ENCODE measurements at places on chromosomes 5 and 9. TPM values are rescaled to one million over a fixed set of nuclear protein-coding genes. Genes with fewer than 3 reads are reported as not detected.
A peak's percentile ranks its signal among the peaks of the same experiment; 100 is the strongest.

DNA sequence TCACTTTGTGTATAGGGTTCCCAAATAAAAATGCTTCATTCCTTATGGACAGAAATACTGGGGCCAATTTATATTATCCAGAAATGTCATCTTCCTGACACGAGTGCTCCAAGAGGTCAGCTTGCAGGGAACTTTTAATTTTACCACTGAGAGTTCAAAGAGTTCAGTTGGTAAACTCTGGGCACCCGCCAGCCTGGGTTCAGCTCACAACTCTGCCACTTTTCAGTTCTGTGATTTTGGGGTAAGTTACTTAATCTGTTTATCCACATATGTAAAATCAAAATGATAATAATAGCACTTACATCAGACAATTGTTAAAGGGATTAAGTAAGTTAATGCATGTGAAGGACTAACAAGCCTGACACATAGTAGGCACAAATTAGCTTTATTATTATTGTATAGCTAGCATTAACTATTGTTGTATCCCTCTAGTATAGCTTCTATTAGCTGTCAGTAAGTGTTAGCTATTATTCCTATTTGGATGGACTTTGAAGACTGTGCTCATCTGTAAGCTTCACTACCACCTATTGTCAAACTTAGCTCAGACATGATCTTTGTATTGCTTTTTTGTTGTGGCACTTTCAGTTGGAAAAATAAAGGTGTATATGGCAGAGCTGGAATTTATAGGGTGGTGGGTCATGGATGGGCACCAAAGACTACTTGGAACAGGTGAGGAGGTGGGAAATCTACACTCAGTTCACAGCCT is 1.6 kb downstream of the MEGF10 start:
- no peak overlapping the region for H3K27ac ChIP-seq
- H3K27me3 ChIP-seq = peaks cover 50% of the 10 kb centered on the region
- H3K36me3 ChIP-seq = no peaks in the 10 kb centered on the region
- no peak overlapping the region for H3K4me3 ChIP-seq
- H3K4me1 ChIP-seq = peaks cover 13% of the 10 kb centered on the region
- no peak for DNase-seq

GRCh38 chr5:9924614-9925013 is 294.5 kb upstream of the TAS2R1 start:
- no peak overlapping the region for H3K27ac ChIP-seq
- H3K4me1 ChIP-seq = no peaks in the 10 kb centered on the region
- H3K36me3 ChIP-seq = no peaks in the 10 kb centered on the region
- no peak for DNase-seq

DNA sequence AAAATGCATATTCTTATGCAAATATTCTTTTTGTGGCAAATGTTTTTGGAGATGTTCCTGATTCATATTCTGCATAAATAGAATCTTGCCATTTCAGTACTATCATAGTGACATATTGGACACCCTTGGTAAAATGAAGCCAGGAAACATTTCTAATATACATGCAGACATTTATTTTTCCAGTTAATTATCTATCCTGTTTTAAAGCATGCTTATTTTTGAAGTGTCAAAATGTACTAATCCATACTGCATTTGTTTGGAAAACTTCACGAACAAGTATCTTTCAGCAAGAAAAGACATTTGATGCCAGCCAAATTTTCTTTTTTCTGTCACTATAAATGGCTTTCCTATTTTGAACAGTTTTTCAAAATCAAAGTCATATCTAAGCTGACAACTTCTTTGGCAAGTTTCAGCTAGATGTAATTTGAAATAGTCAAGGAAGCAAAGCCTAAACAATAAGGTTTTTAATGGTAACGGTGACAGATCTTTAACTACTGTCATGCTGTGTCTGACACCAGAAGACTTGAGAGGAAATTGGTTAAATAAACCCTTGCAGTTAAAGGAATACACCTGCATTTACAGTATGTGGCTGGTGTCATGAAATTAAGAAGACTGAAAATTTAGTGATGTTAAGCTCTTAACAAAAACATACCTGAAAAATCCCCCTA is 284.3 kb downstream of the TLE1 start:
- no peaks in the 10 kb centered on the region for H3K4me1 ChIP-seq
- no peaks in the 10 kb centered on the region for H3K36me3 ChIP-seq
- H3K27ac ChIP-seq = no peak overlapping the region
- H3K4me3 ChIP-seq = no peak overlapping the region

DNA sequence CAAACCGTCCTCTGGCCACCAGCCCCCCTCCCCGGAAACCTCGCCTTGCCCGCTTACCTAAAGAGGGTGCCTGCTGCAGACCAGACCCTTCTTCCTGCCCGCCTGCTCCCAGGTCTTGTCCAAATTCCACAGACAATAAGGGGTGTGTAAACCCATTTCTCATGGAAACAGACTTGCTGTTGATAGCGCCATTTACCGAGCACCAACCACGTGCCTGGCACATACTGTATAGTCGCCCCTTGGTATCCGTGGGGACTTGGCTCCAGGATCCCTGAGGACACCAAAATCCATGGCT is 25.1 kb downstream of the CDHR2 start:
- no peak for DNase-seq
- no peak overlapping the region for H3K4me3 ChIP-seq
- H3K27me3 ChIP-seq = no peaks in the 10 kb centered on the region
- peaks cover 8% of the 10 kb centered on the region for H3K4me1 ChIP-seq

DNA sequence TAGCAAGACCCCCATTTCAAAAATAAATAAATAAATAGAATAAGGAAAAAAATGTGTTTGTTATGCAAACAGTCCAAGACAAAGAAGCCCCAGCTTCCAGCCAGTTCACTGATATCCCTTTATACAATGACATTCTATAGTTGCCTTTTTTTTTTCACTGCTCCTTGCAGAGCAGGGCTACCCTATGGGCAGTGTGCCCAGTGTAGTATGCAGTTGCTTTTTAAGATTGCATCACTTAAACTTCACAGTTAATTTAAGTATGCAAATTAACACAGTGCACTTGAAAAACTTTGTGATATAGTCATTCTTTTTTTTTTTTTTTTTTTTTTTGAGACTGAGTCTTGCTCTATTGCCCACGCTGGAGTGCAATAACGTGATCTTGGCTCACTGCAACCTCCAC is 40.8 kb upstream of the ARRDC3 start:
- H3K27me3 ChIP-seq = no peaks in the 10 kb centered on the region
- no peak for DNase-seq
- H3K36me3 ChIP-seq = no peaks in the 10 kb centered on the region
- no peaks in the 10 kb centered on the region for H3K4me1 ChIP-seq

DNA sequence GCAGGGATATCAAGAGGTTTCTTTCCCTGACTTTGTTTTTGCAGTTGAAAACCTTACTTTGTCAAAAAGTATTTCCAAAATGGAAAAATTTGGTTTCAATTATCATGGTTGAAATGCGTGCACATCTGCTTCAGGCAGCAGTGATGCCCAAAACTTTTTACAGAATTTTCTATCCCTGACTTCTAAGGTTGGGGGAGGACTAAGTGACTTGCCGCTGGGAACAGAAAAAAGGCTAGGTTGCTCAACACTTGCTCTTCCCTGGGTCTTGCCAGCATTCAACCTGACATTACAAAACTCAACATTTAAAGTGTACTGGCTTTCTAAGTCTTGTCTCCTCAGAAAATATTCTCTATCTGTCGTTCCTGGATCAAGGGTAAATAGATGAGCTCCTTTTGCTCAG is 4.7 kb downstream of the KLHL3 start:
- H3K27ac ChIP-seq = no peak overlapping the region
- peaks cover 14% of the 10 kb centered on the region for H3K4me1 ChIP-seq
- DNase-seq = no peak
- no peak overlapping the region for H3K4me3 ChIP-seq
- no peaks in the 10 kb centered on the region for H3K36me3 ChIP-seq

DNA sequence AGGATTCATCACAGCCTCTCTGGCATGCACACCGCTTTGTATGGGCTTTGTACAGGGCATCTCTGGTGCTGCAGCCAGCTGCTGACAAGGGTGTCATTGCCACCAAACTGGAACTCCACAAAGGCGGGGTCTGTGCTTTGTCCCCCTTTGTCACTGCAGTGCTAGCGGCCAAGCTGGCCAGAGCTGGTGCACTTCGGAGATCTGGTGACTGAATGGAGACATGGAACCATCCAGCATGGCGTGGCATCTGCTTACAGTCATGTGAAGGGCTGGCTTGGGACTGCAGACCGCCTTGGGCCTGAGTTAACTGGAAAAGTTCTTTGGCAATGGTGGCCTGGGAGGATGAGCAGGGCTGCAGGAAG is 18.7 kb upstream of the COL5A1 start:
- peak; percentile 16 for DNase-seq
- no peaks in the 10 kb centered on the region for H3K4me1 ChIP-seq
- no peak overlapping the region for H3K4me3 ChIP-seq
- H3K27me3 ChIP-seq = no peaks in the 10 kb centered on the region

GRCh38 chr5:176780176-176781053 is 29.9 kb upstream of the UNC5A start:
- H3K36me3 ChIP-seq = no peaks in the 10 kb centered on the region
- H3K4me1 ChIP-seq = no peaks in the 10 kb centered on the region
- DNase-seq = peak; percentile 19
- H3K4me3 ChIP-seq = no peak overlapping the region
- no peak overlapping the region for H3K27ac ChIP-seq

DNA sequence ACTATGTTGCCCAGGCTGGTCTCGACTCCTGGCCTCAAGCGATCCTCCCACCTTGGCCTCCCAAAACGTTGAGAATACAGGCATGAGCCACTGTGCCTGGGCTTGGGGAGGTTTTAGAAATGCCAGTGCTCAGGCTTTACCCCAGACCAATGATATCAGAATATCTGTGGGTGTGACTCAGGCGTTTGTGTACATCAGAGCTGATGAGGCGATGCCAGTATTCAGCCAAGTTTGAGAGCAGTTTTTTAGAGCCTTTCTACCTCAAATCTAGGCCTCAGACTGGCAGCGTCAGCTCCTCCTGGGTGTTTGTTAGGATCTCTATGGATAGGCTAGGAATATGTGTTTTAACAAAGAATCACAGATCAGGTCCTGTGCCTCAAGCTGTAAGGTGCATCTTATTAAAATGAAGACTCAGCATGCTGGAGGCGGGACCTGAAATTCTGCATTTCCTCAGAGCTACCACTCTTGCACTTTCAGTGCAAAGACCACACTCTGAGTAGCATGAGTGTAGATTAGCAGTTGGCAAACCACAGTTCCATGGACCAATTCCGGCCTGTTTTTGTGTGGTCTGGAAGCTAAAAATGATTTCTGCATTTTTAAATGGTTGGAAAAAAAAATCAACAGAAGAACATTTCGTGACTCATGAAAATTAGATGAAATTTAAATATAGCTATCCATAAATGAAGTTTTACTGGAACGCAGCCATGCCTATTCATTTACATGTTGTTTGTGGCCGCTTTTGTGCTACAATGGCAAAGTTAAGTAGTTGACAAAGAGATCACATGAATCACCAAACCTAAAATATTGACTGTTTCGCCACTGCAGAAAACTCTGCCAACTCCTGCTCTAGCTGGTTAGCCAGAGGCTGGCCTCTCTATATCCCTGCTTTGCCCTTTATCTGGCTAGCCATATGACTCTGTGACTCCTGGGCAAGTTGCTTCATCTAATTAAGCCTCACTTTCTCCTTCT is 92.2 kb downstream of the KLF4 start:
- H3K4me3 ChIP-seq = no peak overlapping the region
- DNase-seq = no peak
- H3K27me3 ChIP-seq = no peaks in the 10 kb centered on the region
- no peak overlapping the region for H3K27ac ChIP-seq
- no peaks in the 10 kb centered on the region for H3K4me1 ChIP-seq

GRCh38 chr5:171986772-171987171 is 19.7 kb downstream of the FBXW11 start:
- H3K4me3 ChIP-seq = no peak overlapping the region
- H3K27me3 ChIP-seq = no peaks in the 10 kb centered on the region
- peaks cover 72% of the 10 kb centered on the region for H3K4me1 ChIP-seq

- H3K27me3 ChIP-seq = no peaks in the 10 kb centered on the region
- no peaks in the 10 kb centered on the region for H3K4me1 ChIP-seq
- no peak for DNase-seq
- H3K36me3 ChIP-seq = no peaks in the 10 kb centered on the region
- H3K27ac ChIP-seq = peak overlapping the region; percentile 46
Observed at GRCh38 chr9:114532561-114533237, 27.4 kb upstream of the WHRN start.

DNA sequence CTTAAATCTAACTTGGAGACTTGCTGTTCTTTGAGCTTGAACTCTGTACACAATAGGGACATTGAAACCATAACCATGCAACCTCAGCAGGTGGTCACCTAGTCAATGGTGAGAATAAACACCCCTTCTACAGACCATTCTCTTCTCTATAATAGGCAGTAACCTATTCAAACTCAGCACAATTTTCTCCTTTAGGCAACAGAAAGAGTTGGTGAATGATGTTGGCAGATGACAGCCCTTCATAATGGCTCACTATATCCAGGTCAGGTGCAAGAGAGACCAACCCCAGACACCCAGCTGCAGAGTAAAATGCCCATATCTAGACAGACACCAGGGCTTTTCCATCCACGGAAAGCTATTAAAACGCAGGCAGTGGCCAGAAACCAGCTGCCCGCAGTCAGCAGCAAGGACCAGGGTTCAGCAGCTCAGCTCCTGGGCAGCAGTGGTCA is 106.7 kb downstream of the SERINC5 start:
- no peak overlapping the region for H3K4me3 ChIP-seq
- no peaks in the 10 kb centered on the region for H3K4me1 ChIP-seq
- no peaks in the 10 kb centered on the region for H3K36me3 ChIP-seq
- DNase-seq = no peak
- H3K27me3 ChIP-seq = no peaks in the 10 kb centered on the region

DNA sequence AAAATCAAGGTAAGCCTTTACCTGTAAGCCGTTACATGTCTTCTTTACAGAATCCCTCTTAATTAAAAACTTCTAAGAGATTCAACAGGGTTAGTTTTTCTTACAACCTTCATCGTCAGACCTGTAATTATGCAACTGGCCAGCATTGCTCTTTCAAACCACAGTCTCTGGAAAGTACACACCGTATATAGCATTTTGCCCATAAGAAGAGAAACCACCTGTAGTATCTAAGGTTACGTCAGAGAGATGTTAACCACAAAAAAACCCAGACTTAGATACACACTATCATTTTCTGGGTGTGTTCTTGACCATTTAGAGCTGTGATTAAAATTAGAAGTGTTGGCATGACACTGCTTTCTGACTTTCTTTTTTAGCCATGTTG is 140.0 kb downstream of the MUSK start:
- DNase-seq = no peak
- no peaks in the 10 kb centered on the region for H3K4me1 ChIP-seq
- H3K36me3 ChIP-seq = no peaks in the 10 kb centered on the region
- no peaks in the 10 kb centered on the region for H3K27me3 ChIP-seq

The PCDHGA6 gene
- 4.2 TPM for total RNA-seq

The SPATA31A3 gene
- total RNA-seq = not detected

The DNAJC18 gene
- total RNA-seq = 7.8 TPM

The PIP5K1B gene
- 10.3 TPM for total RNA-seq

The FYB1 gene
- 178 TPM for total RNA-seq

The CRHBP gene
- 98.5 TPM for total RNA-seq

The CYLC2 gene
- not detected for total RNA-seq

The SVEP1 gene
- total RNA-seq = 23.6 TPM

The ISL1 gene
- not detected for total RNA-seq

The CCL27 gene
- total RNA-seq = not detected
